ENCODE measurements at places on chromosomes 11 and 22.
A peak's percentile ranks its signal among the peaks of the same experiment; 100 is the strongest.

- DNase-seq: no peak
Measured at GRCh38 chr22:21876486-21877176, 9.2 kb upstream of the MAPK1 start.

DNA sequence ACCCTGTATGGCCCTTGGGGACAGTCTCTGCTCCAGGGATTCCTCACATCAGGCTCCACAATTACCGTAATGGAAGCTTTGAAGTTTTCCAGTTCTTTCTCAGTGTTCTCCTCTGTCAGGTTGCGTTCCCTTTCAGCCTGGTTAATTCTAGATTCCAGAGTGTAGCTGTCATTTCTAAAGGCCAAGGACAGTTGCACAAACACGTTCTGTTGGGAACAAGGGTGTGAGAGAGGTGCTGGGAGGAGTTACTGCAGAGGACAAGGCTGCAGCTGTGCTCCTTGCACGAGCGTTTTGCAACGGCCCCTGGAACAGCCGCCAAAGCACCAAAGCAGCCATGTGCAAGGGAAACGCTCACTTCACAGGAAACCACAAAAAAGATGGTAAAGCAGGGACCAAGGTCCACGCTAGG lies 35.9 kb upstream of the LYVE1 start:
- no peak for DNase-seq

DNA sequence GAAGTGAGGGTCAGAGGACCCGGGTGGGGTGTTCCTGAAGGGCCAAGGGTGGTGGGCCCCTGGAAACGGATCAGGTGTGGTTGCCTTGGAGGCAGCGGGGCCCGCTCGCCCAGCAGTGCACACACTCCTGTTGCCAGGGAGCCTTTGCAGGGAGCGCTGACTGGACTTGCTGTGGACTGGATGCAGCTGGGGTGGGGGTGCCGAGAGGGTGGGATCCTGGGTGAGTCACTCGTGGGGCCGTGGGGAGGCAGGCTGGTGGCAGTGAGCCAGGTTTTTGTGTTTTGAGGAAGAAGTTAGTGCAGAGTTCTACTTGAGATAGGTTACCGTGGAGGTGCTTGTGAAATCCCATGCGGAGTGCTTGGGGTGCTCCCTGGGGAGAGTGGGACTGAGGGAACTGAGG lies 1.3 kb downstream of the MRPL23 start:
- DNase-seq: no peak

DNA sequence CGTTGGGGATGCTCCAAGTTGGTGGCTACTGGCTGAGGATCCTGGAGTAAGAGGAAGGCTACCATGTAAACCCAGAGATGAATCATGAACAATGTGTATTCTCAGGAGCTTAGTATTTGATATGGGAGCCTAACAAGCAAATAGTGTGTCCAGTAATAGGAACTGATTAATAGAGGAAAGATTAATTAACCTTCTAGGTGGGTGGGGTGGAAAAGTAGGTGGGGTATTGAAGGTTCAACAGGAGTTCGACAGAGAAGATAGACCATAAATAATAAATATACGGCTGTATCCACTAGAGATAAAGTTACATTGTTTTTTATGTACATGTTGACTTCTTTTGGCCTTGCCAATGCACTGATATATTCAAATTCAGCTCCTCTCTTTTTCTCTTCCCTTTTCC lies 43.1 kb downstream of the BMAL1 start:
- DNase-seq: no peak

GRCh38 chr11:67354075-67355022 lies 1.0 kb upstream of the POLD4 start:
- DNase-seq: peak; percentile 63

DNA sequence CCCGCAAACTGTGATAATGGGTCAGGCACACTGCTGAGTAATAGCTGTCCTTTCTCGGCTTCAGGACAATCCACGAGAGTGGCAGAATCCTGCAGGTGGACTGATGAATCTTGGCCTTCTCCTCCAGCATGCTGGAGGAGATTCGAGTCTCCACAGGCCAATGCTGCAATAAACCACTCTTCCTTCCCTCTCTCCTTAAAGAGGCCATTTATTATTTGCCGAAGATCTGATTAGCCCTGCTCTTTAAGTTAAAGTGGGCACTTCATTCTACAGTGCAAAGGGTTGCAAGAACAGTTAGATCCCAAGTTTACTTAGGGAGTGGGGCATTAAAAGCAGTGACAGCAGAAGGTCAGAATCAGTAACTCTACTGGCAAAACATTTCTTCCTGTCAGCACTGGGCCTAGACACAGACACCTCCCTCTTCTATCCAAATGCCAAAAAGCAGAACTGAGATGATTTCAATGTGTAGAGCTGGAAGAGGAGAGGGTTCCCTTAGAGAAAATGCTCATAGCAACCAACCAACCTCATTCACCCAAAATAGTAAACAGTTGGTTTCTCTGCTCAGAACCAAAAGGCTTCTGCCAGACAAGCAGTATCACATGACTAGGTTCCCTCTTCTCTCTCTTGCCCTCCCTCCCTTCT lies 121.7 kb downstream of the SGSM3 start:
- peak; percentile 91 for DNase-seq
